Activated CD8-positive, alpha-beta T cell treated with anti-CD3 and anti-CD28 coated beads for 36 hours (primary cell): ENCODE measurements at places on chromosomes 16 and 17. TPM values are rescaled to one million over a fixed set of nuclear protein-coding genes. Genes with fewer than 3 reads are reported as not detected.
A peak's percentile ranks its signal among the peaks of the same experiment; 100 is the strongest.

Gene RNF167
- 152 TPM for total RNA-seq

Gene MED1
- 64.7 TPM for total RNA-seq

Gene CACNG4
- total RNA-seq: not detected

Gene CDH15
- not detected for total RNA-seq

Gene NDRG4
- 1.3 TPM for total RNA-seq

Gene TMEM88
- 2.4 TPM for total RNA-seq

- DNase-seq: no peak
- no peaks in the 10 kb centered on the region for H3K27me3 ChIP-seq
- peaks cover 10% of the 10 kb centered on the region for H3K36me3 ChIP-seq
- peak overlapping the region; percentile 93 for H3K27ac ChIP-seq
- H3K4me3 ChIP-seq: peak overlapping the region; percentile 40
These were observed 139.4 kb downstream of the CCDC182 start for GRCh38 chr17:57605675-57606105.

GRCh38 chr17:39651923-39652586, 13.1 kb upstream of the TCAP start:
- H3K27ac ChIP-seq: peak overlapping the region; percentile 26
- no peak overlapping the region for H3K4me3 ChIP-seq
- no peak for DNase-seq
- peaks cover 9% of the 10 kb centered on the region for H3K36me3 ChIP-seq
- no peaks in the 10 kb centered on the region for H3K27me3 ChIP-seq
- peaks cover 44% of the 10 kb centered on the region for H3K4me1 ChIP-seq

DNA sequence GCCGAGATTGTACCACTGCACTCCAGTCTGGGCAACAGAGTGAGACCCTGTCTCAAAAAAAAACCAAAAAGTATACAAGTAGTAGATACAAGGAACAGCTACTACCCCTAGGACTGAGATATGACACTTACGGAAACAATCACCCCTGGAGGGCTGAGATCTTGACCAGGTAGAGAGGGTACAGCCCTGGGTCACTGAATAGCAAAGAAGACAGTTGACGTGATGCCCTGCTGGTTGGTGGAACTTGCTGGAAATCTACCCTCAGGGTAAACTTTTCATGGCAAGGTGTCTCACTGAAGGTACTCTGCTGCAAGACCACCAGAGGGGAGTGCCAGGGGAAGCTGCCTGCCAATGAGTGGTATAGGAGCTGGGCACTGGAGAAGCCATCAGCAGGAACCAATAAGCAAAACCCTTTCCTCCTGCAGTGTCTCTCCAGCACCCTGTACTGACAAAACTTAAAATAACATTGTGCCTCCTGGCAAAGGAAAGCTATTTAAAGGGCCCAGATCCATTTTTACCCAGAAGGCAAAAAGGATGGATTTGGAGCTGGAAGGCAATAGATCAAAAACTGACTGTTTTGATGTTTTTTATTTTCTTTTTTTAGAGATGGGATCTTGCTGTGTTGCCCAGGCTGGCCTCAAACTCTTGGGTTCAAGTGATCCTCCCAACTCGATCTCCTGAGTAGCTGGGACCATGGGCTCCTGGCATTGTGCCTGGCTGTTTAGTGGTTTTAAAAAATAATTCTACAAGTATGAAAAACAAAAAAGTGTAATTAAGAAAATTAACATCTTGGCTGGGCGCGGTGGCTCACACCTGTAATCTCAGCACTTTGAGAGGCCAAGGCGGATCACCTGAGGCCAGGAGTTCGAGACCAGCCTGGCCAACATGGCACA, 11.3 kb upstream of the PDXDC1 start:
- no peaks in the 10 kb centered on the region for H3K36me3 ChIP-seq
- peaks cover 9% of the 10 kb centered on the region for H3K27me3 ChIP-seq
- no peak overlapping the region for H3K27ac ChIP-seq
- H3K4me3 ChIP-seq: no peak overlapping the region

DNA sequence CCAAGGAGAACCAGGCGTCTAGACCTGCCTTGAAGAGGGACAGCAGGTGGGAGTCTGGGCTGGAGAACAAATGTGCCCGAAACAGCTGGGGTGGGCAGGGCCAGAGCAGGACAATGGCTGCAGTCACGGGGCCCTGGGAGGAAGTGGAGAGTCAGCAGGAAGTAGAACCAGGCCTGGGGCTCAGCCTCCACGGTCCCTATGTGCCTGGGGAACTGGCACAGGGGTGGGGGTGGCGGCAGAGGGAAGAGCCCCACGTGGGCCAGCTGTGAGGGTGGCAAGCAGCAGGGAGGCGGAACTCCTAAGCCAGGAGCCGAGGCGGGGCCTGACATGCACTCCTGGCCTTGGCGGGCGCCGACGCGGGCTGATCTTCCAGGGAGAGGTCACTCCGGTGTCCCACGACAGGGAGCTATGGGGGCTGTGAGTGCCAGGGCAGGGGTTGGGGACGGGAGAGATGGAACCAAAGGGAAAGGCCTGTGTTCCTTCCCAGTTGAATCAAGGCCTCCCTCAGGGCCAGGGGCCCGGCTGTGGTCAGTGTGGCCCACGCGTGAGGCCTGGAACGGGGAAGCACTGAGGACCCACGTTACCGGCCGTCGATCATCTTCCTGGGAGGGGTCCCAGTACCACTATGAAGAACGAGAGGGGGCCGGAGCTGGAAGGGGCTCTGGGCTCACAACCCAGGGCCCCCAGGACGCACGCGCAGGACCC, 42.7 kb downstream of the TIMM22 start:
- no peak overlapping the region for H3K4me3 ChIP-seq
- no peak for DNase-seq
- H3K36me3 ChIP-seq: peaks cover 6% of the 10 kb centered on the region
- no peak overlapping the region for H3K27ac ChIP-seq
- no peaks in the 10 kb centered on the region for H3K4me1 ChIP-seq
- no peaks in the 10 kb centered on the region for H3K27me3 ChIP-seq

DNA sequence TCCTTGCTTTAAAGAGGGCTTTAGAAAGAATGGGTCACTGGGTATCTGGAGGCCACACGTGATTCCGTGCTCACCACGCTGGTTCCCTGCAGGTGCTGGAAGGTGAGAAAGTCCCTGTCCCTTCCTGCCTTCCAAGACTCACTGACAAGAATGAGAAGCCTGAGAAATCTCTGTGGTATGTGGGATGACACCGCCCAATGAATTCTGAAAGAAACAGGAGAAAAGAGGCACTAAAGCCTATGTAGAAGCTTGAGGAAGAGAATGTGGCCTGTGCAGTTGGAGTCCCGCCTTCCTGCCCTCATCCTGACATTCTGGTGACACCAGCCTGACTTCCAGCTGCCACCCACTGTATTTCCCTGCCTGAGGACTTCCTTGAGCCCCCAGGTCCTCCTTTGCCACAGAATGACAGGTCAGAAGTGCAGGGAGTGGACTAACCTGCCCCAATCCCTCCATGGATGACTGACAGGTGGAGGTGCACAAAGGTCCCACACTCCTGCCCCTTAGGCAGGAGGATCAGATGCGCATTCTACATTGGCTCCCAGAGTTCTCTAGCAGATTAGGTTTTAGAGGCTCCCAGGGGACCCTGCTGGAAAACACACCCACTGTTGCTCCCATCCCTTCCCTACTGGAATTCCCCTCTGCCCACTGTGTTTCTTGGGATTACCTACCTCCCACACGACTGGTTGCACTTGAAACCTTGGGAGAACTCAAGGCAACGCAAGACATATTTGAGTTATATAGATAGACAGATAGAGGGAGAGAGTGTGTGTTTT, 38.6 kb upstream of the TENT4B start:
- no peaks in the 10 kb centered on the region for H3K36me3 ChIP-seq
- H3K4me3 ChIP-seq: no peak overlapping the region
- H3K4me1 ChIP-seq: no peaks in the 10 kb centered on the region
- no peak overlapping the region for H3K27ac ChIP-seq

GRCh38 chr17:17146786-17147406, 59.2 kb downstream of the PLD6 start:
- H3K4me1 ChIP-seq: peaks cover 11% of the 10 kb centered on the region
- H3K36me3 ChIP-seq: peaks cover 15% of the 10 kb centered on the region
- H3K27ac ChIP-seq: peak overlapping the region; percentile 3
- H3K4me3 ChIP-seq: no peak overlapping the region

DNA sequence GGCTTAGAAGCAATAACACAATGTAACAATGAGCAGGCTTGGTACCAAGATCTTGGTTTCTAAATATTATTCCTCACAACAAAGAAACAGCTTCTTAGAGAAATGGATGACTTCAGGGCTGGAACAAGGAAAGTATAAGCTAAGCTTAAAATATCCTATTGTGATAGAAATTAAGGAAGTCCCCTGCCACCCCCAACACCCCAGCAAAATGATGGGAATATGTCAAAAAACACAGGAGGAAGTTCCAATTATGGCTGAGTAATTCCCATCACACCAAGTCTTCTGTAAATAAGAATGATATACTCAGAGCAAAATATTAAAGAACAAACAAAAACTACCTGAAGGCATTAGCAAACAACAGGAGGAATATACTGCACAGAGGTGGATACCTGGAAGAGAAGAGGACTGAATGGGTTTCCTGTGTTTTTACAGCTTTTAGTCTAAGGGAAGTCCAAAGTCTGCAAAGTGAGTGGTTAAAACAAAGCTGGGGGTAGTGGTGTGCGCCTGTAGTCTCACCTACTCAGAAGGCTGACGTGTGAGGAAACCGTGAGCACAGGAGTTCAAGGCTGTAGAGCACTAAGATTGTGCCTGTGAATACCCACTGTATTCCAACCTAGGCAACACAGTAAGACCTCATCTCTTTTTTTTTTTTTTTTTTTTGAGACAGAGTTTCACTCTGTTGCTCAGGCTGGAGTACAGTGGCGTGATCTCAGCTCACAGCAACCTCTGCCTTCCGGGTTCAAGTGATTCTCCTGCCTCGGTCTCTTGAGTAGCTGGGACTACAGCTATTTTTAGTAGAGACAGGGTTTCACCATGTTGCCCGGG, 17.1 kb upstream of the ATP6V0A1 start:
- no peak for DNase-seq
- no peak overlapping the region for H3K4me3 ChIP-seq
- H3K4me1 ChIP-seq: peaks cover 11% of the 10 kb centered on the region

GRCh38 chr16:85334718-85335583, 222.7 kb upstream of the CIBAR2 start:
- no peaks in the 10 kb centered on the region for H3K36me3 ChIP-seq
- peak overlapping the region; percentile 47 for H3K4me3 ChIP-seq
- DNase-seq: peak; percentile 46
- peaks cover 18% of the 10 kb centered on the region for H3K4me1 ChIP-seq
- no peaks in the 10 kb centered on the region for H3K27me3 ChIP-seq

GRCh38 chr17:67390006-67390645, 13.0 kb downstream of the PITPNC1 start:
- no peaks in the 10 kb centered on the region for H3K27me3 ChIP-seq
- peaks cover 83% of the 10 kb centered on the region for H3K4me1 ChIP-seq
- peaks cover 40% of the 10 kb centered on the region for H3K36me3 ChIP-seq
- H3K27ac ChIP-seq: peak overlapping the region; percentile 99

DNA sequence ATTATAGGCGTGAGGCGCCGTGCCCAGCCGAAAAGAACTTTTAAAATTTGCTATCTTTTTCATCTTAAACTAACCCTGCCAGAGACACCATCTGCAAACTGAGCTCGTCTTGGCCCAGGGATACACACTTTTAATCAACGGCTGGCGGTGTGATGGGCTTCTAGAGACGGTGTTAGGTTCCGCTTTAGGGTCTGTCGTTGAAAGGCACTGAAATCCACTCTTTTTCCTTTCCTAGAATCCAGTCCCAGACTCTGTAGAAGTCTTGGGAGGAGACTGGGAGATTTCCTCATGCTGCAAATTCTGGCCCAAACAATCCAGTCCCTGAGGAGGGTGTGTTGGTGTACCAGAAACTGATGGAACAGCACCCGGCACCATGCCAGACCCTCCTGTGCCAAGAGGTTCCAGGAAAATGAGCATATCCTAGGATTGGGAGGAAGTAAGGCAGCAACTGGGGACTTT, 52.0 kb upstream of the TEX2 start:
- peaks cover 2% of the 10 kb centered on the region for H3K4me1 ChIP-seq
- H3K36me3 ChIP-seq: no peaks in the 10 kb centered on the region
- H3K27ac ChIP-seq: no peak overlapping the region
- no peak for DNase-seq
- H3K4me3 ChIP-seq: no peak overlapping the region

DNA sequence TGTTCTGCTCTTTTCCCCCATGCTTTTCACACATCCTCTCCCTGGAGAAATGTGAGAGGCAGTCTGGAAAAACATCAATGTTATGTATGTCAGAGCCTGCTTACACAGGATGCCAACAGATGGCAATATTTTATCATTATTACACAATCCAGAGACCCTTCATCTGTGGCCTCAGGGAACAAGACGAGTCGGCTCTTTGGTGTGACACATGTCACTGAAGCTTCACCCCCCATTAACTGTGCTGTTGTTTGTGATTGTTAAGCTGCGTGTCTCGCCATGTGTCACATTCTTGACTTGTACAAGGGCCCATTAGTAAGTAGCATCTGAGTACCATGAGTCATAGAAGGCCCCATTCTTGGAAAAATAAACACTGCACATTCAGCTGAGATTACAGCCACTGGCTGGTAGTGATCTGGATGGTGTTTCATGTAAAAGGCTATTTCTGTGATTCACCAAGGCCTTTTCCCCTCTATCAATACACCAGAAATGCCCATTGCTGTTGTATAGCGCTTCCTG, 682.1 kb upstream of the SOX9 start:
- H3K27me3 ChIP-seq: no peaks in the 10 kb centered on the region
- H3K4me1 ChIP-seq: no peaks in the 10 kb centered on the region
- no peak for DNase-seq

DNA sequence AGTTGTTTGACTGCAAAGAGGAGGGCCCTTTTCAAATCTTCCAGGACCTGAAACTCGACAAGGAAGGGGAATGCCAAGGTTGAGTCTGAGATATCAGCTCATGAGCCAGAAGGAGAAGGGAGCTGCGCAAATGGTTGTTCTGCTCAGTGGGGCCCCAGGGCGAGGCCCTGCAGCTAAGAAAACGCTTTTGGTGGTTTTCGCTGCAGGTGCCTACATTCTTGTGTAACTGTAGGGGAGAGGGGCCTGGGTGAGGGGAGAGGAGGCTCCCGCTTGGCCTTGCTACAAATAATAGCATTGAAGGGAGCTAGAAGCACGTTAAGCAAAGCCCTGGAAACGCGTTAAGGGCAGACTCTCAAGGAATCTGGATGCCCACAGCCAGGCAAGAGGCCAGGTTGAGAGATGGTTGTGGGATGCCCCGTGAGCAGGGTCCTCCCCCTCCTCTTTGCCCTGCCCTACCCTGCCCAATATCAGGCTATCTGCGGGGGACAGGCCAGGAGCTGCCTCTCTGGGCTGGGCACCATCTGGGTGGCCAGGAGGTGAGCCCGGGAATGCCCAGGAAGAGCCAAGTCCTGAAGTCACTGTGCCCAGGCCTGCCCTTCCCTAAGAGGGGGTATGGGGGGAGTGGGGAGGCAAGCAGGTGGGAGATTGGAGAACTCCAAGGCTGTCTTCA, 21.9 kb downstream of the GPR142 start:
- H3K4me3 ChIP-seq: no peak overlapping the region
- no peak overlapping the region for H3K27ac ChIP-seq
- no peak for DNase-seq
- no peaks in the 10 kb centered on the region for H3K36me3 ChIP-seq
- peaks cover 1% of the 10 kb centered on the region for H3K27me3 ChIP-seq
